ENCODE measurements at places on chromosomes 2 and 18. TPM values are rescaled to one million over a fixed set of nuclear protein-coding genes. Genes with fewer than 3 reads are reported as not detected.

DNA sequence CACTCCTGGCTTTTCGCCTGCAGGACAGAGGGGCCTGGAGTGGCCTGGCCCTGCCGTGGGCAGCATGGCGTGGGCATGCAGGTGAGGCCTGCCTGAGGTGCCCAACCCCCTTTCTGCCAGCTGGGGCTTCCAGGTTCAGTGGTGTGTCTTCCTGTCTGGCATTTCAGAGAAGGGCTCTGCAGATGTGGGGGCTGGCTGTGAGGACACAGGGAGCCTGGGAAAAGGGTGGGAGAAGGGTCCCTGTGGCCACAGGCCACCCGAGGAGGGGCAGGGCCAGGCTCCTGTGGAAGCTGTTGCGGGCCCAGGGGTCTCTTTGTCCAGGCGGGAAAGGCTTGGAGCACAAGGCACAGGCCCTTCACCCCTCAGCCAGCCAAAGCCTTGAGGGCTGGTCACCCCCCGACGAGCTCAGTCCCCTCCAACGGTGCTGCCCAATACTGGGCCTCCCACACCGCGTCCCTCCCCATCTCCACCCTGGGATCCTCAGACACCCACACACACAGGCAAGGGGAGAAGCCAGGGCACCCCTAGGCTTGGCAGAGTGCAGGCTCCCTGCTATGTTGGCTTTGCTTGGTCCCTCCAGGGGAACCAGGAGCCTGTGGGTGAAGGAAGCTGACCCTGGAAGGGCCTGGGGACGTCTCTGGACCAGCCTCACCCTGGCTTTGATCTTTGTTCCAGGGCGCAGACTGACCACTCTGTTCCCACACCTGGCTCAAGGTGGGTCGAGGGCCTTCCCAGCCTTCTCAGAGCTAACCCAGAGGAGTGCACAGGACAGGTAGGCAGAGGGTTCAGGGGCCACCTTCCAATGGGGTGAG lies 3.7 kb upstream of the AQP12A start:
- H3K36me3 ChIP-seq = no peaks in the 10 kb centered on the region
- no peaks in the 10 kb centered on the region for H3K4me1 ChIP-seq
- no peak overlapping the region for H3K27ac ChIP-seq
- H3K4me3 ChIP-seq = no peak overlapping the region

DNA sequence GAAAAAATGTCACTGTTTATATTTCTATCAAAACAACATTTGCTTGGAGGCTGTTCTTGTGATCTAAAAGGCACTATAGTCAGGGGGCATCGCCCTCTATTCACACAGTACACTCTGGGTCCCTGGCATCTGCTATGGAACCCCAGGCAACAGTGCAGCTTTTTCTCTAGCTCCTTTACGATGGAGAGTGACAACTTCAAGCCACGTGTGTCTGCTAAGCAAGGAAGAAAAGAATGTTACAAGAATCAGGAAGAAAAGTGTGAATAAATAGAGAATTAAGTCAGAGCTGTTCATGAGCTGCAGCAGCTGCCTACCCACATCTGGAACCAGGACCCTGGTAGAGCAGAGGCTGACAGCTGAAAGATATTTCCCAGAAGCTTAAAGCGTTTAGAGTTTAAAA lies 11.2 kb downstream of the RND3 start:
- H3K4me3 ChIP-seq = no peak overlapping the region
- peaks cover 5% of the 10 kb centered on the region for H3K36me3 ChIP-seq
- H3K27me3 ChIP-seq = no peaks in the 10 kb centered on the region

DNA sequence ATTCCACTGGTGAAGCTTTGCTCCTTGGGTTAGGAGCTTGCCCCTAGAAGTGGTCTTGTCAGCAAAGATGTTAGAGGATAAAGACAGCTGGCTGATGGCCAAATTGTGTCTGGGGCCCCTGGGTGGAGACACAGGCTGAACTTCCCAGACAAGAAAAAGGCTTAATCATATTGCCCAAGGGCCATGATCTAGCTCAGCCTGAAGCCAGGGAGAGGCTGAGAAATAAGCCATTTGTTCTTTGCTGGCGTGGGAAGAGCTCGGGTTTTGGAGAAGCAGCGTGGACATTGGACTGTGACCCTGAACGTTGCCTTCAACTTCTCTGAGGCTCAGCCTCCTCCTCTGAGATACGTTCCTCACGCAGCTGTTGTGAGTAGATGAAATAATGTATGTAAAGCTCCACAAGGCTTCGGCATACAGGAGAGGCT lies 153.0 kb downstream of the ZFP36L2 start:
- no peaks in the 10 kb centered on the region for H3K36me3 ChIP-seq
- DNase-seq = peak; percentile 11
- H3K4me3 ChIP-seq = no peak overlapping the region
- peak overlapping the region; percentile 52 for H3K27ac ChIP-seq

- no peak overlapping the region for H3K4me3 ChIP-seq
- no peaks in the 10 kb centered on the region for H3K36me3 ChIP-seq
Measured at GRCh38 chr18:24421831-24422230, 4.6 kb upstream of the IMPACT start.

DNA sequence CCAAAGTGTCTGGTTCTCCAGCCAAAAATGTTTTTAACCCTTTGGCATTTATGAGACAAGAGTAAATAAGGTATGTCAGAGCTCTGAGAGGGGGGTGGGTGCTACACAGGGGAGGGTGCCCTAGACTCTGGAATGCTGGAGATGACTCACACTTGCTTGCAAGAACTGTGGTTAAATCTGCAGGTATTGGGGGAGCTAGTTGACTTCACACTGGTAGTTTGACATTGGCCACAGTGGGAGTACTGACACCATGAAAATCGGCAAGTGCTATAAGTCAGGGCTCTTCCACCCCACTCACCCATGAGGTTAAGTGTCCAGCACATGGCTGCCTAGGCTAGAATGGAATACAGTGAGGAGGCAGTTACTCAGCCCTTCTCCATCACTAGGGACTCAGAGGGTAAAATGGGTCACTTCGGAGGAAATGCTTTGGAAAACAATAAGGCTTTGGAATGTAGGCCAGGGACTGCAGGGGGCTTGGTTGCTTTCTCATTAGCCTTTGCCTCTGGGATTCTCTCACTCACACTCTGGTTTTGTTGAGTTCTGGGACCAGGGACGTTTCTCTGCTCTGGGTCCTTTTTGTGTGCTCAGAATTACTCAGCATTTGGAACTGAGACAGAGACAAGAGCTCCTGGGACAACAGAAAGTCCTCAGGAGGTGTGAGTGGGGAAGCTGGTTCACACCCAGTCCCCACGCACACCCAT lies 91.6 kb downstream of the ACKR3 start:
- H3K27ac ChIP-seq = peak overlapping the region; percentile 26
- no peaks in the 10 kb centered on the region for H3K36me3 ChIP-seq
- no peaks in the 10 kb centered on the region for H3K27me3 ChIP-seq
- H3K4me1 ChIP-seq = peaks cover 9% of the 10 kb centered on the region

DNA sequence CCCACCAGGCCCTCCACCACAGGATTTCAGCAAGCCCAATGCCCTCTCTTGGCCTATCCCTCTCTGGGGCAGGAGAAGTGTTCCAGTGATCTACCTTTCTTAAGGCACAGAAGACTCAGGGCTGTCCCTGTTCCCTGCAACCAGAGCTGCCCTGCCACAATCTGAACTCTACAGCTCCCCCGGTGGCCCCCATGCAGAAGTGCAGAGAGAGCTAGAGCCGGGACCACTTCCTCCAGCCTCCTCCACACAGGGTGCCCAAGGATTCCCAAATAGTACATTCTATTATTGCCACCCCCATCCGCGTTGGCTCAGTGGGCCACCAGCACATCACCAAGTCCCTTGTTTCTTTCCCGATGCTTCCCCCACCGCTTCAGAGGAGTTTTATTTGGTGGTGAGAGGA lies 114.8 kb upstream of the PTPRM start:
- H3K27ac ChIP-seq = no peak overlapping the region
- no peaks in the 10 kb centered on the region for H3K4me1 ChIP-seq
- no peaks in the 10 kb centered on the region for H3K36me3 ChIP-seq
- no peak overlapping the region for H3K4me3 ChIP-seq
- no peaks in the 10 kb centered on the region for H3K27me3 ChIP-seq

- H3K27me3 ChIP-seq = no peaks in the 10 kb centered on the region
- no peaks in the 10 kb centered on the region for H3K36me3 ChIP-seq
- DNase-seq = no peak
- H3K27ac ChIP-seq = no peak overlapping the region
- H3K4me3 ChIP-seq = no peak overlapping the region
Measured at GRCh38 chr2:124610141-124610540, 585.1 kb downstream of the CNTNAP5 start.

DNA sequence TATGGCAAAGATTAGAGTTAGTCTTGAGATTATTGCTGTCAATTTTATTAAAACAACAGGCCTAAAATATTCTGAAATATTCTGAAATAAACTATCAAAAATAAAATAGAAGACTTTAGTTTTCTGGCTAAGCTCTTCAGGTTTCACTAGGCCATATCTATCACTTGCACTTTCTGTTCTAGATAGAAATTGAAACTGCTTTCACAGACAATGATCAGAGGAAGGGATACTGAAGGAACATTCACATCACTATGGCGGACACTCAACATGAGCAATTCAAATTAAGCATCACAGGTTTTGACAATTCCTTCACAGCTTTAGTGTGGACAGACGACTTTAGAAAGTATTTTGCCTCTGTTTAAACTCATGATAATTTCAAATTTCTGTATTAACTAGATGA lies 586.4 kb upstream of the REG3G start:
- no peaks in the 10 kb centered on the region for H3K27me3 ChIP-seq
- DNase-seq = no peak
- H3K36me3 ChIP-seq = no peaks in the 10 kb centered on the region
- no peak overlapping the region for H3K27ac ChIP-seq
- H3K4me1 ChIP-seq = no peaks in the 10 kb centered on the region
- H3K4me3 ChIP-seq = no peak overlapping the region

- H3K4me3 ChIP-seq = no peak overlapping the region
- no peaks in the 10 kb centered on the region for H3K27me3 ChIP-seq
- H3K36me3 ChIP-seq = no peaks in the 10 kb centered on the region
Measured at GRCh38 chr2:164151522-164151921, 415.7 kb upstream of the FIGN start.

ADAM23 gene
- total RNA-seq = 1.2 TPM

DNA sequence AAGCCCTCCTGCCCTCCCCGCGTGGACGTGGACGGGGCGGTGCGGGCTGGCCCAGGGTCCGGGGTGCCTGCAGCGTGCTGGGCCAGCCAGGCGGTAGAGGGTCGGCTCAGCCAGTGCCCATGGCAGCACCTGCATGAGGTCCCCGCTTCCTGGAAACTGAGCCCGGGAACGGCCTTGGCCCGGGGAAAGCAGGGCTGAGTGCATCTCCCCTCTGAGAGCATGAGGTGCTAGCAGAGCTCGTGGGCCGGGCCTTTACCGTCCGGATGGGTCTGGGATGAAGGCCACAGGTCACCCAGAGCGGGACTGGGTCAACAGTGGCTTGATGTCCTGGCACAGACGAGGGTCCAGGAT lies 39.8 kb downstream of the TSHZ1 start:
- H3K27me3 ChIP-seq = no peaks in the 10 kb centered on the region
- DNase-seq = no peak
- no peak overlapping the region for H3K27ac ChIP-seq
- no peaks in the 10 kb centered on the region for H3K36me3 ChIP-seq
- no peak overlapping the region for H3K4me3 ChIP-seq

- no peaks in the 10 kb centered on the region for H3K27me3 ChIP-seq
- no peaks in the 10 kb centered on the region for H3K4me1 ChIP-seq
- no peak for DNase-seq
Measured at GRCh38 chr18:76102156-76102555, 392.9 kb downstream of the ZNF516 start.

- no peak for DNase-seq
Measured at GRCh38 chr2:18833941-18834340, 244.6 kb upstream of the NT5C1B start.
